Stromal cell of bone marrow (primary cell): ENCODE measurements at places on chromosomes 7 and 10.

- DNase-seq: no peak
Observed at GRCh38 chr7:1220977-1221745, 11.5 kb upstream of the UNCX start.

DNA sequence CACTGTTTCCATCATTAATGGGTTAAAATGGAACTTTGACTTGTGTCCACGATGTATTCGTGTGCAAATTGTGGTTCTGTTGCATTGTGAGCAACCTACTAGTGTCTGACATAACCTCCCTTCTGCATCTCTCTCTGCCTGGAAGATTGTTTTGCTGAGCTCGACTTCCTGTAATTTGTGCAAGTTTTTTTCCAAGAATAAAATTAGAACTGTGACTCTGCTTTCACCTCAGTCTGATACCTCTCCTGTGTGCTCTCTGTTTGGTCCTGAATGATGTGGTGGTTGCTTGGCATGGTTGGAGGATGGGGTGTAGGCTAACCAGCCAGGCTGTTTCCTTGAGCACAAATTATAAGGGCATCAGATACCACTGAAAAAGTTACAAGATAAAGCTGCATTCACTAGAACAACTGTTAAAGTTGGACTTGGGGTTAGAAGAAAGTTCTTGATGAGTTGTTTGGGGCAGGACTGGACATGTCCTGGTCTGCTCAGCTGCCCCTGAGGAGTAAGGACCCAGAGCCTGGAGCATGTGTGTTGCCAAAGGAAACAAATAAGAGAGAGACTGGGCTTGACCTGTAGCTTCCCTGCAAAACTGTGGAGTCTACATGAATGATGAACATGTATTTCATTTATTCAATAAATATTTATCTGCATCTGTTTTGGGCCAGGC lies 1.9 kb upstream of the VOPP1 start:
- peak; percentile 24 for DNase-seq

GRCh38 chr7:94296881-94297280 lies 97.8 kb upstream of the COL1A2 start:
- no peak for DNase-seq

GRCh38 chr10:80493522-80494051 lies 39.5 kb downstream of the TSPAN14 start:
- DNase-seq: peak; percentile 92

- DNase-seq: no peak
Observed at GRCh38 chr7:125279961-125280360, 350.3 kb upstream of the POT1 start.

DNA sequence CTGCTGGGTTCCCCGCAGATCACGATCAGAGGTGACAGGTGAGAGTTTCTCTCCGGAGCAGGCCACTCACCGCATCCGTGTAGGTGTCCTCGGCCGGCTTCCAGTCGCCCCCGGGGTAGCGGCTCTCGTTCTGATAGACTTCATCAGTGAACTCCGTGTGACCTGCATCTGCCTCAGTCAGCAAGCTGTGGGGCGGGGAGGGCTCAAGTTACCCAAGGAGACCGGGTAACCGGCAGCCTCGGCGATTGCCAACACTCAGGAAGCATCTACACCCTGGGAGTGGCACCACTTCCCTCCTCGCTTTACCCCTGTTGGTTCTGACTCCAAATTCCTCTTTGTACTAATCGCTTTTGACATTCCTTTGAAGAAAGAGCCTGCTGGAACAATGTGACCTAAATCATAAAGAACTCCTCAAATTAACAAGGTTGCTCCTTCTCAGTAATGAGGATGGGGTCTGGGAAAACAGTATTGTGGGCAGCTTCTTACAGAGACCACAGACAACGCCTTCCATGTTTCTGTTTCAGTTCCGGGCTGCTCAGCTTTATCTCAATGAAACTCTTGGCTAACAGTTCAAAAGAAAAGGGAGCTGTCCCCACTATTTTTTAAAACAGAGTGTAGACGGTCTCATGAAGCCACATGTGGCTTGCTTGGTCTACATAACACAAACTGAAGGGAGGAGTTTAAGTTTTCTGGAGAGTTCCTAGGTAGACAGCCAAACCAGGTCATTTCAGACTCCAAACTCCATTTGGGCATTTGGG lies 118.1 kb downstream of the MYOF start:
- DNase-seq: no peak

DNA sequence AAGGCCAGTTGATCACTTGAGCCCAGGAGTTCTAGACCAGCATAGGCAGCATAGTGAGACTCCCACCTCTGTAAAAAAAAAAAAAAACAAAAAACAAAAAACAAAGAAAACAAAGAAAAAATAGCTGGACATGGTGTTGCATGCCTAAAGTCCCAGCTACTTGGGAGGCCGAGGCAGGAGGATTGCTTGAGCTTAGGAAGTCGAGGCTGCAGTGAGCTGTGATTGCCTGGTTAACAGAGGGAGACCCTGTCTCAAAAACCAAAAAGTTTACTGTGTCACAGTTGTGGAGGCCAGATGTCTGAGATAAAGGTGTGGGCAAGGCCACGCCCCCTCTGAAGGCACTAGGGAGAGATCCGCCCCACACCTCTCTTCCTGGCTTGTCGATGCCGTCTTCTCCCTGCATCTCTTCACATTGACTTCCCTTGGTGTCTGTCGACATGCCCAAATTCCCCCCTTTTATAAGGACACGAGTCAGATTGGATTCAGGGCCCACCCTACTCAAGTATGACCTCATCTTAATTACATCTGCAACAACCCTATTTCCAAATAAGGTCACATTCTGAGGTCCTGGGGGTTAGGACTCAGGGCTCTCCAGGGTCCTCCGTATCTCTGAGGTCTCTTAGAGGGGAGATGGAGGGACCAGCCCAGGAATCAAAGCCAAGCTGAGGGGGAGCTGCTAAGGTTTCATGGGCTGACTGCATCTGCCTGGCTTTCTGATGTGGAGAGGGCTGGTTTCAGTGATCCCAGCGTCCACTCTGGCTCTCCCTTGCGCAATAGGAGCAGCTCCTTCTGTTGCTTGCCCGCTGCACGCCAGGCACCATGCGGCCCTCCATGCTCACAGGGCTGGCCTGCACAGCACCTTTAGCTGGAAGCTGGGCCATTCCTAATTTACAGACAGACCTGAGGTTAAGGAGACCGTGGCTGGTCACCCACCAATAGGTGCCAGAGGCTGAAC lies 23.1 kb downstream of the AGAP3 start:
- DNase-seq: no peak

DNA sequence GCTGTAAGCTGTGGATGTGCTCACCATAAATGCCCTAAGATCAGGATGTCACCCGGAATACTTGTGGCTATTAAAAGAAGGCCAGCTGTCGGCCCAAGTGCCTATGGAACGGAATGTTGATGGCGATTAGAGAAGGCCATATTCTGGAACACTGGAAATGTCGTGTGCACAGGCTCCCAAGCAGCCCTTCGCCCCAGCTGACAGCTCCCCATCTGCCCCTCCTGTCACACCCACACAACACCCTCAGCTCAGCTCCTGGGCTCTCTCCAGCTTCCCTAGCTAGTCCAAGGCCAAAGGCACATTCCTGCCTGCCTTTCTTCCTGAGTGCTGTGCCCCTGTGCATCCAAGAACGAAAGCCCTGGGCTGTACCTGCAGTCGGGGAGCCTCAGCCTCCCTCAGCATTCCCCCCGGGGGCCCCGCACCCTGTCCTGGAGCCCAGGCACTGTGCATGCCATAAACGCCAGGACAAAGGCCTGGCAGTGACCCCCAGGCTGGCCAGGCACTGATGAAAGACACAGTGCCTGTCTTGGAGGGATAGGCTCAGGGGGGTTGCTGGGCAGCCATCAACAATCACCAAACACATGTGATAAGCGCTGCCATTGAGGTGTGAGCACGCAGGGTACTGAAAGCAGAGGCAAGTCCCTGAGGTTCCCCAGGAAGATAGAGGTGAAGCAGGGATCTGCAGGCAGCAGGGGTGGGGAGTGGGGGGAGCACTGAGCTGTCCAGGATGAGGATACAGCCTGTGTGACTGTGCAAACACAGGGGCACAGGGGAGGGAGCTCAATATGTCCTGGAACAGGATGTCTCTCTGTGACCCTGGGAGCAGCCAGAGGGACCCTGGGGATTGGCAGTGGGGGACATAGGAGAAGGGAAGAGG lies 3.7 kb upstream of the LDB3 start:
- no peak for DNase-seq

DNA sequence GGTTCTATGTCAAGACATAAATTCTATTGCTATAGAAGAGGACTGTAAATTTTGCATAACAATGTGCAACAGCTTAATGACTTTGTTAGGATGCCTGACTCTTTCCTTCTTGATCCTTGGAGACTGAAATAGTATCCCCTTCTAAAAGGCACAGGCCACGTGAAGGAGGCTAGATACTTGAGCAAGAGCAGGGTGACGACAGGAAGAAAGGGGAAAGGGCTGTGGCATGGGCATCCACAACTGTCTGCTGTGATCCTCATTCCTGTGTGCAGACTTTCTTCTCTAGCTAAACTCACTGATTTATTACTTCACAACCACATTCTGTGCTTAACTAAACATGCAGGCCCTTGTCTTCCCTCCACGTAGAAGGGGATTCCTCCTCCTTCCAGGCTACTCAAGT lies 1111.8 kb upstream of the C7orf33 start:
- DNase-seq: no peak

GRCh38 chr7:43565786-43566185 lies 17.1 kb upstream of the STK17A start:
- no peak for DNase-seq

- DNase-seq: no peak
Observed at GRCh38 chr7:129053938-129054437, 923 bp downstream of the TNPO3 start.

GRCh38 chr7:50565977-50566376 lies 772 bp upstream of the DDC start:
- no peak for DNase-seq

- no peak for DNase-seq
Observed at GRCh38 chr7:69218576-69218975, 379.7 kb upstream of the AUTS2 start.

GRCh38 chr7:27442455-27442854 lies 199.9 kb downstream of the EVX1 start:
- DNase-seq: peak; percentile 79

DNA sequence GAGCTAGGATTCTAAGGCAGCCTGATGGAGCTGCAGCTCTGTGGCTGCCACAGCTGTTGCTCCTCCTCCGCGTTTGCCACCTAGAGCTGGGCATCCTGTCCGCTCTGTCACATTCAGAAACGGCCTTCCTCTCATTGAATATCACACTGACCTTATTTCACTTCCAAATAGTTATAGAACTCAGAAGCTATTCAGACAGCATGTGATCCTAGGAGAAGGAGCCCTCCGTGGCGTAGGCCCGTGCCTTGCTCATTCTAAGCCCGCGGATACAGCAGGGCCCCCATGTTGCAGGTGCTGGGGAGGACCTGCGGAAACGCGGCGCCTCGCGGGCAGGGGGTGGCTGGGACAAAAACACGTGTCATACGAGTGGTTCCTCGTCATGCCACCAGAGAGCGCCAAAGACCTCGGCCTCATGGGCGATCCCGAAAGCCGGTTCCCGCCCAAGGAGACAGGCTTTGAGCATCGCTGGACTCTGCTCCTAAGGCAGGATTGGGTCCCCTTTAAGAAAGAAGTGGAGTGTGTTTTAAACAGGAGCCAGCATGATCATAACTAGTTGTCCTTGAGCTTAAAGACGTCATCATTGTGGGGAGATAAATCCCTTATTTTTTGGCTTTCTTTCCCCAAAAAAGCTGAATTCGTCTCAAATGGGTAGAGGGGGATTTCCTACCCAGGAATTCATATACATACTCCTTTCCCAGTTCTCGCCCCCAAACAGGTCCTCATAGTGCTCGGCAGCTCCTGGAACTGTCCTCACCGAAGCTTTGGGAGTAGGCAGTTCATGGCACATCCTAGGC lies 17.9 kb upstream of the FIGNL1 start:
- peak; percentile 36 for DNase-seq

DNA sequence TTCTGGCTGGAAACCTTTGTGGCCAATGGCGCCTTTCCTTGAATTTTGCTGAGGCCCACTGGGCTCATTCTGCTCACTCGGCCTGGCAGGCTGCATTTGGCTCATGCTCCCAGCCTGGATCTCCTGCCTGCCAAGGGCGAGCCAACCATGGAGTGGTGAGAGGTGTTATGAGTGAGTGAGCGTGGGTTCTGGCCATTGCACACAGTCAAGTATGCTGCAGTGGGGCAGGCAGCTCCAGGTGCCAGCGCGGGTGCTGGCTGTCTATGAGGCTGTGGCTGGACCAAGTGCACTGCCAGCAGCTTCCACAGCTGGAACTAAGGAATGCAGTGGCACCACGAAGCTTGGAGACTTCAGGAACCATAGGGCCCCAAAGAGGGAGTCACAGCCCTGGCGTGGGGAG lies 42.2 kb upstream of the TUBB8 start:
- DNase-seq: no peak

- no peak for DNase-seq
Observed at GRCh38 chr10:83108565-83109333, 1030.6 kb upstream of the GHITM start.

- no peak for DNase-seq
Observed at GRCh38 chr7:33873518-33873917, 31.8 kb upstream of the BMPER start.

GRCh38 chr10:69456880-69457693 lies 5.8 kb downstream of the TSPAN15 start:
- DNase-seq: no peak

DNA sequence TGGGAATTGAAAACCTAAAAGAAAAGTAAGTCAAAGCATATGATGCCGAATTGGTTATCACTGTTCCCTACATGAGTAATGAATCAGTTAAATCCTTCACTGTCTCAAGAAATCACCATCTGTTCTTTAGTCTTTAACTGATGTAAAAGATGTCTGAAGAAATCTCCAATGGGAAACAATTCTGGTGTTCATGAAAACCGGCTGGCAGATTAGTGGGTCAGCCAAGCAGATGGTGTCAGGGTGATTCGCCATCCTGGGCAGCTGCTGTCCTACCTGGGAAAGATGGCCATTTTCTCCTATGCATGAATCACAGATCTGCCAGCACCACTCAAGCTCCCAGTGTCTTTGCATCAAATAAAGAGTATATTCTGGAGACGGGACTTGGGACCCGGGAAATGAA lies 925.2 kb upstream of the GHITM start:
- DNase-seq: no peak

GRCh38 chr7:21357151-21358097 lies 70.5 kb upstream of the SP4 start:
- DNase-seq: no peak

DNA sequence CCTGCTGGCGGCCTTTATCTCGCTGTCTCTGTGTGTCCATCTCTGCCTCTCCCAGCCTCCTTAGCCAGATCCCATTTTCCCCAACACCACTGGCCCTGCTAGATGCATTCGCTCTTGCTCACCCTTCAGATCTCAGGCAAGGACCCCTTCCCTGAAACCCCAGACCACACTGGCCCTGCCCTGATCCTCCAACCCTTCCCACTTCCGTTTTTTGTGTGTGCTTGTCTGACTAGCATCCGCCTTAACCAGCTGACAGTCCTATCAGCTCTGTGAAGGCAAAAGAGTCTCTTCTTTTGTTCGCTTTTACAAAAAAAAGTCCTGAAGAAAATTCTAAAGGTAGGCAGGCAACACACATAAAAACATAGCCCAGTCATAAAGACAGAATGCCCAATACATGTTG lies 28.7 kb downstream of the CHST15 start:
- DNase-seq: no peak

GRCh38 chr7:11294218-11294617 lies 320.5 kb downstream of the PHF14 start:
- no peak for DNase-seq
